Airway epithelial cell (primary cell): ENCODE measurements at places on chromosomes 12 and 14. TPM values are rescaled to one million over a fixed set of nuclear protein-coding genes. Genes with fewer than 3 reads are reported as not detected.

The NRIP2 gene
- not detected in 2 replicates for total RNA-seq

The HOMEZ gene
- 12.8 and 15.2 TPM in 2 replicates for total RNA-seq

The KRT74 gene
- 0.21 and 0.33 TPM in 2 replicates for total RNA-seq

The TCTN2 gene
- total RNA-seq, result 4.0 and 4.7 TPM in 2 replicates

The CAPZA3 gene
- not detected in 2 replicates for total RNA-seq

The MDM1 gene
- total RNA-seq, result 2.6 and 4.2 TPM in 2 replicates

The IFNG-AS1 gene
- total RNA-seq, result not detected in 2 replicates

The COX8C gene
- total RNA-seq, result not detected in 2 replicates

The KRT85 gene
- not detected in 2 replicates for total RNA-seq

The NEUROD4 gene
- not detected in 2 replicates for total RNA-seq
